ENCODE measurements at places on chromosomes 3 and 15. TPM values are rescaled to one million over a fixed set of nuclear protein-coding genes. Genes with fewer than 3 reads are reported as not detected.

DNA sequence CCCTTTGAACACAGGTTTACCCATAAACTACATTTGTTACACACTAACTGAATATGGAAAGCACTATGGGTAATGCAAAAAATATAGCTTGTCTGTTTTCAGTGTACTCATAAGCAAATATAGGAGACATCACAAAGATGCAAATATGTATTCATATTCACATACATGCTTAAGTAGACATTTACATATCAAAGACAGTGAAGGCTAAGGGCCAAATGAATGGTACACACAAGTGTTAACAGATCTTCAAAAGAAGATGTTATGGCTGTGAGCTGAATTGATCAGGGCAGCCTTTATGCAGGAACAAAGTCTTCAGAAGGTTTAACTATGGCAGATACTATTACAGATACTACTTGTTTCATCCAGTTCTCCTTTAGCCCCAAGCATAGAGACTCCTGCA is 384.1 kb downstream of the FHIT start:
- H3K36me3 ChIP-seq: no peaks in the 10 kb centered on the region
- H3K4me3 ChIP-seq: no peak overlapping the region
- H3K4me1 ChIP-seq: no peaks in the 10 kb centered on the region
- DNase-seq: no peak
- H3K27me3 ChIP-seq: no peaks in the 10 kb centered on the region

GRCh38 chr3:113968986-113969385 is 21.2 kb downstream of the ZDHHC23 start:
- no peak overlapping the region for H3K4me3 ChIP-seq
- H3K4me1 ChIP-seq: peaks cover 3% of the 10 kb centered on the region
- no peaks in the 10 kb centered on the region for H3K27me3 ChIP-seq
- DNase-seq: no peak
- peaks cover 20% of the 10 kb centered on the region for H3K36me3 ChIP-seq

GRCh38 chr3:142272200-142272891 is 47.0 kb upstream of the GK5 start:
- H3K27me3 ChIP-seq: no peaks in the 10 kb centered on the region
- no peak overlapping the region for H3K4me3 ChIP-seq
- H3K27ac ChIP-seq: no peak overlapping the region
- DNase-seq: no peak
- no peaks in the 10 kb centered on the region for H3K36me3 ChIP-seq
- peaks cover 14% of the 10 kb centered on the region for H3K4me1 ChIP-seq

GRCh38 chr3:8660175-8661118 is 15.8 kb upstream of the SSUH2 start:
- H3K36me3 ChIP-seq: no peaks in the 10 kb centered on the region
- H3K27ac ChIP-seq: no peak overlapping the region
- H3K27me3 ChIP-seq: peaks cover 23% of the 10 kb centered on the region
- no peak for DNase-seq
- no peaks in the 10 kb centered on the region for H3K4me1 ChIP-seq
- no peak overlapping the region for H3K4me3 ChIP-seq

GRCh38 chr3:57963811-57964346 is 44.3 kb upstream of the FLNB start:
- DNase-seq: no peak
- H3K4me3 ChIP-seq: no peak overlapping the region
- H3K27ac ChIP-seq: no peak overlapping the region
- peaks cover 16% of the 10 kb centered on the region for H3K4me1 ChIP-seq

- no peaks in the 10 kb centered on the region for H3K4me1 ChIP-seq
- no peak overlapping the region for H3K27ac ChIP-seq
- H3K27me3 ChIP-seq: no peaks in the 10 kb centered on the region
- no peaks in the 10 kb centered on the region for H3K36me3 ChIP-seq
- DNase-seq: no peak
Measured at GRCh38 chr3:154884952-154885351, 195.2 kb upstream of the MME start.

GRCh38 chr15:66505818-66506217 is 692 bp downstream of the ZWILCH start:
- peaks cover 39% of the 10 kb centered on the region for H3K4me1 ChIP-seq
- peak overlapping the region; percentile 95 for H3K27ac ChIP-seq
- H3K36me3 ChIP-seq: peaks cover 45% of the 10 kb centered on the region

Gene ARL6
- 3.9 TPM for total RNA-seq

Gene SACM1L
- total RNA-seq: 64.3 TPM

Gene ZPLD1
- total RNA-seq: not detected

Gene TRH
- not detected for total RNA-seq

Gene RTP3
- total RNA-seq: not detected
